ENCODE measurements at places on chromosomes 6 and 20.
A peak's percentile ranks its signal among the peaks of the same experiment; 100 is the strongest.

- DNase-seq, result no peak
Measured at GRCh38 chr20:48003021-48003420, 217.7 kb upstream of the SULF2 start.

DNA sequence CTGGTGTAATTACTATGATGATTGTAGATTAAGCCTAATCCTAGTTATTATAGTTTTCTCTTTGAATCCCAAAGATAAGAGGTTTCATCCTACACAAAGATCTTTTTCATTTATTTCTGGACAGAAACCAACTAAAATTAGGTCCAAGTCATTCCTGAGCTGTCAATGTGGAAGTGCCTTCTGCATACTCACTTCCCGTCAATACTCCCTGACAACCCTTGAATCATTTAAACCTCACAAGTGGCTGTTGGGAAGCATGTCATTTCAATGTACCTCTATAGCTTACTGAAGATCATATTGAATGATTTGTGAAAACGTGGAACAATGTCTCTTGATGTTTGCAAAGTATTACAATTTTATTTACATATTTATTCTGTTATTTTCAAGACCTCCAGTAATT is 274.1 kb downstream of the HACE1 start:
- no peak for DNase-seq

GRCh38 chr6:49401063-49401462 is 62.0 kb downstream of the MMUT start:
- DNase-seq, result no peak

GRCh38 chr20:44810061-44810390 is 320 bp downstream of the RIMS4 start:
- no peak for DNase-seq

DNA sequence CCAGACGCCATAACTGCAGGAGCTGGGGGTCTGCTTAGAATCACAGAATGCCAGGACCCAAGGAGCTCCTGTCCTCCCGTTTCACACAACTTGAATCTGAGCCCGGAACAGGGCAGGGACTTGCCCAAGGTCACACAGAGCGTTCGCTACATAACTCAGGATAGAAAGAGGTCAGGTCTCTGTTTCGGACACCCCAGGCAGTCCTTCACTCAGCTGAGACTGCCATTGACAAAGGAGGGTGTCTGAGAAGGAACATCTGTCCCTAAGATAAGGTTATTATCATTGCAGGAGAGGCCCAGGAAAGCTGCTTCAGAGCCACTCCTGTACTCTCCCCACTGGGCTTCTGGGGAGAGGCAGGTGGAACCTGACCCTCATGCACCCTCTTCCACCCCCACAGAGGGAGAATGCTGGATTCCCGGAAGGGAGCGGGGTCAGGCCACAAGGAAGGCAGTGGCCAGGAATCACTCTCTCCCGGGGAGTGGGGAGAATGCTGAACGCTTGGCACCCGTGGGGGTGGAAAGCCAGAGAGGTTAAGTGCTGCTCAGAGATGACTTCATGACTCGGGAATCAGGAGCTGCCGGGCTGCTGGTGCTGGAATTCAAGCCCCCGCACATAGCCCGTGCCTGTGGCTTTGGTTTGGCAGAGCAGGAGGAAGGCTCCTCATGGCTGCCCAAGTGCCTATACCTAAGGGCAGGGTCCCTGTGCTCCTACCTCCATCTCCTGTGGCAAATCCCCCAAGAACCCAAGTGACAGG is 10.7 kb downstream of the SDC4 start:
- DNase-seq, result peak; percentile 87

DNA sequence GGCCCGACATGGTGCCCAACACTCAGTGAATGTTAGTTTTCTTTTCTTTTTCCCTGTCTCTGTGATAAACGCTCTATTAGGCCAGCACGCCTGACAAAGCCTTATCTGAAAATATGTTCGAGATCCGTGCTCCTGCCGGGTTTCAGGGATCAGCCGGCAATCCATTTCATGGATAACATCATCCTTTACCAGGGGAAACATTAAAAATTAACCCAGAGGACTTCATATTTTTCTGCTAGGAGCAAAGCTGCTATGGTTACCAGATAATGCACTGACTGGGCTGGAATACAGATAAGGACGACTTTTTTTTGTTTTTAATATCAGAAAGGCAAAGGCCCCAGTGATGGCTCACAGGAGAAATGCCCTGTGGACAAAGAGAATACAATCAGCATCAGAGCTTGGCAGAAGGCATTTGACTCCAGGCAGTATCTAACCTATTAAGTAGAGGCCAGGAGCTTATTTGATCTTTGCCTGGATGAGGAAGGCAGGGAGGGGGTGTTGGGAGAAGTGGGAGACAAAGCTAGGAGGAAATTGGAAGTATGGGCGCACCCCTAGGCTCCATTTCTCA is 482.0 kb upstream of the CHD6 start:
- no peak for DNase-seq

GRCh38 chr20:54221996-54222890 is 14.4 kb downstream of the PFDN4 start:
- DNase-seq, result no peak

DNA sequence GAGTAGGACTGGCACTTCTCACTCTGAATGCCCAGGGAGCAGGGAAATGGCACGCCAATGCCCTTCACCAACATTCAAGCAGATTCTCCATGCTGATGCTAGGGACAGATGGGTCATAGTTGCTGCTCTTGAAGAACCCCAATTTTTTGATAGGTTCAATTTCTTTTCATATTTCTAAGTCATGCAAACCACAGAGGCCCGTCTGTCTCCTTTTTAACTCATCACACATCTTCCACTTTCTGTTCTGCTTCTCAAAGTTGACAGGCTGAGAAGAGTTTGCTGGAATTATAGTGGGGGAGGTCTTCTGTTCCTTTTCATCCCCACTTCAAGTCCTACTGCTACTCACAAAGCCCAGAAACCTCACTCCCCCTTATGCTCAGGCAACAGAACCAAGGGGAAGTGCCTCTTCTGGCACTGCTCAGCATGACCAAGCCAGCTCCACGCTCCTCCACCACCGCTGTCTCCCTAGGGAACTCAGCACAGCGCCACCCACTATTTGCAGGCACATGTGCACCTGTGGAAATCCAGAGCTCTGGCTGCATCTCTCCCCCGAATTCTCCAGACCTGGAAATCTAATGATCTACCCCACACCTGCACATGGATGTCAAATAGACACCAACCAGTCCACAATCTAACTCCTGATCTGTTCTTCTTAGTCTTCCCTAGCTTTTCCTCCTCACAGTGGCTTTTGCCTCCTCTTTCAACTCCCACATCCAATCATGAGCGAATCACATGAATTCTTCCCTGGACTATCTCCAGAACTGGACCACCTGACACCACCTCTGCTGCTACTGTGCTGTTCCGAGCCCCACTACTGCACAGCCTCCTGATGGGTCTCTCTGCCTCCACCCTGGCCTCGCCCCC is 10.7 kb downstream of the ZBTB24 start:
- no peak for DNase-seq

GRCh38 chr20:48774696-48775095 is 53.1 kb downstream of the PREX1 start:
- no peak for DNase-seq

GRCh38 chr20:63765082-63765873 is 25.7 kb downstream of the SLC2A4RG start:
- DNase-seq, result no peak

DNA sequence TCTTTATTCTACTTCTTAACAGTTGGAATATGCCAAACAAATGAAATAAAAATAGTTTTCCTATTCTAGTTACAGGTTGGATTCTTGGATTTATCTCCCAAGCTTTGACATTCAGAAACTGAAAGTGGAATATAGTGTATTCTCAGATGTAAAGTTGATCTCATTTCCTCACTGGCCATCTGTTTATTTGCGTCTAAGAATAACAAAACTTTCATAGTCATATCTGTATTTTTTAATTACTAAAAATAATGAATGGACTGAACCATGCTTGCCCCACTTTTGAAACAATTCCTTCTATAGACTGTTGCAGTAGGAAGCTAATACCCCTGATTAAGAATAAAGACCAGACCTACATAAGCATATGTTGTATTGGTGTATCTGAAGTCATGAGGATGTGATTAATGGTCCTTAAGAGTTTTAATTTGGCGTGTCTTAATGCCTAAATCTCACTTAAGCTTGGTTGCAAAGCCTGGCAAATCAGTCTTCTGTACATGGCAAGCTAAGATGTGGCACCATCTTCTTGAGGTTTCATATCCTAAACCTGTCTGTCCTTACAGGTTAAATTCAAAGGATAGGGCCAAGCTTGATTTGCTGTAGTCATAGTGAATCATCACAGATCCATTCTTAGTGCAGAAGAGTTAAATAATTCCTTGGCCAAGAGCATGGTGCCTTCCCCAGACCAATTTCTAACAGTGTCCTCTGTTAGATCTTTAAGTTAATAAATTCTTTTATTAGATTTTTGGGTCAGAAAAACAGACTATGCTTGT is 58.9 kb downstream of the FOXO3 start:
- DNase-seq, result no peak

GRCh38 chr6:139841794-139842215 is 467.4 kb upstream of the CITED2 start:
- DNase-seq, result no peak

- DNase-seq, result peak; percentile 76
Measured at GRCh38 chr6:75094614-75095200, 111.1 kb downstream of the COL12A1 start.

DNA sequence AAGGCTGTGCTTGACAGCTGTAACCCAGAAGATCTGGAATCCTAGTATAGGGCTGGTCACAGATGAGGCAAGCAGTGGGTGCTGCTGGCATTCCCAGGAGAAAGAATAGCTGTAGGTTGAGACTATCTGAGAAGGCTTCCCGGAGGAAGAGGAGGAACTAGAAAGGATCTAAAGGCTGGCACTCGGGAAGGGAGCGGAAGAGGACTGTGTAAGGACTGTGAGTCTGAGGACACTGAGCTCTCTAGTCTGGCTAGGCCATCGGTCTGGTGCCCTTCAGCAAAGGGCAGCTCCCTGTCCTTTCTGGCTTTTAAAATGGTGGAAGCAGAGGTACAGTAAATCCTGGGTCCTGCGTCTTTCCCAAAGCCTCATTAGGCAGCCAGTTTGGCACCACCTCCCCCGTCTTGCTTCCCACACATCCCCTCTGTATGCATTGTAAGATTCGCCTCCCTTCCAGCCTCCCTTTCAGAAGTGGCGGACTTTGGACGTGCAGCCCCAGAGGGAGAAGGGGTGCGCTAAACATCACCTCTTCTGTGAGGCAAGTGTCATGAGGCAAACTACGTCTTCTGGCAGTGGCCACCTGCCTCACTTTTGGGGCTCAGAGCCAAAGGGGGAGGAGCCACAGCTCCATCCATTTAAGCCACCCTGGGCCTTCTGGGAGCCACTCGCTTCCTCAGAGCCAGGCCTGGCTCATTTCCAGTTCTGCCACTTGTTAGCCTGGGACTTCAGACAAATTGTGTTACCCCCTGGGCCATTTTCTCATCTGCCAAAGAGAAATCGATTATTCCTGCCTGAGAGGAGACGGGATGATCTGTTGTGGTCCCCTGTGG is 8.6 kb downstream of the SNPH start:
- DNase-seq, result no peak

- DNase-seq, result no peak
Measured at GRCh38 chr6:166168616-166169548, 1.2 kb upstream of the TBXT start.

- no peak for DNase-seq
Measured at GRCh38 chr6:122389704-122390372, 9.6 kb upstream of the HSF2 start.

DNA sequence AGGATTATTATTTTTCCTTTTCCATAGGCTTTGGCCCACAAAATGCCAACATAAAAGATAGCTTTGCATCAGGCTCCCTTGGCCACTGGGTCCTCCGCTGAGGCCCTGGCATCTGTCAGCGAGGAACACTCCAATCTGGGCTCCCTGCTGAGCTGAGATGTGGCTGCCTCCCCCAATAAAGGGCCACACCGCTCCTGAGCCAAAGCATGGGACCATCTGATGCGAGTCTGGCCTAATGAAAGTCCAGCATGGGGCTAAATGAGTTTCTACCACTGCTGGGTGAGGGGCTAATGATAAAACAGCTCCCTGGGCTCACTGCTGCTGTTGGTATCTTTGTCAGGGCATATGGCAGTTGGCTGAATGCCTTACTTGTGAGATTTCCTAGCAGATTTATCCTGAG is 817.5 kb upstream of the SLC35B3 start:
- no peak for DNase-seq

DNA sequence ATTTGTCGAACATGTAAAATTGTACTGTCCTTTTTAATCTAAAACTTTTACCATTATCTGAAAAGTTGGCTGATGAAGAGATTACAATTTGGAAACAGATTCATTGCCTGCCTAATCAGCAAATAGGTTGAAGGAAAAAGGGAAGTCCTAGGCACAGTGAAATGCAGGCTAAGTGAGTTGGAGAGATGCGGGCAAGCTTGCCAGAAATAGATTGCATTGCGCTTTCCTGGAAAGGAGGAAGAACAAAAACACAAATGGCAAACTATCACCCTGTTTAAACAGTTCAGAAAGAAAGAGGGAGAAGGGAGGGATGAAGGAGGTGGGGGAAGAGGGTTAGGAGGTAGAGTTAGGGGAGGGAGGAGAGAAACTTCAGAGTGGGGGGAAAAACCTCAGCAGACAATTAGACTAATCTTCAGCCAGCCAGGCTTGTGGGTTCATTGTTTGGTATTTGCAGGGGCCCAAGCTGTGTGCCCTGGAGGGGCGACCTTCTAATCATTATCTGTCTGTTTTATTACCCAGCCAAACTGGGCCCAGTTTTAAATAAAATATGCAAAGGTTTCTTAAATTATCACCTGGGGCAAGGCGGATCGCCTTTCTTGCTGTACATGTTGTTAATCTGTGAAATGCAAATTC is 465.2 kb downstream of the TFAP2B start:
- DNase-seq, result no peak

DNA sequence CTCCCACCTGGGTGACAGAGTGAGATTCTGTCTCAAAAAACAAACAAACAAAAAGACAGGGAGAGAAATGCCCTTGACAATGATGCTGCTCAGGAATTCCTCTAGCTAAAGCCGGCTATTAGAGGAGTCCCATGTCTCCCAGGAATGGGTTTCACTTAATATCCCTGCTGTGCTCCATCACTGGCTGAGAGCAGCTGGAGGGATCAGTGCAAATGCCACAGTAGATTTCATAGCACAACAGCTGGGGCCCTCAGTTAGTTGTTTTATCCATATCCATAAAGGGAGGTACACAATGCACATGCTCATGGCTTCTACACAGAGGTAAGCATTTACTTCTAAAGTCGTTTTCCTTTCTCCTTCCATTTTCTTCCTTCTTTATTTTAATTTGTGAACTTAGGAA is 742.0 kb upstream of the POU3F2 start:
- no peak for DNase-seq

GRCh38 chr6:84078335-84078734 is 44.8 kb downstream of the MRAP2 start:
- no peak for DNase-seq

DNA sequence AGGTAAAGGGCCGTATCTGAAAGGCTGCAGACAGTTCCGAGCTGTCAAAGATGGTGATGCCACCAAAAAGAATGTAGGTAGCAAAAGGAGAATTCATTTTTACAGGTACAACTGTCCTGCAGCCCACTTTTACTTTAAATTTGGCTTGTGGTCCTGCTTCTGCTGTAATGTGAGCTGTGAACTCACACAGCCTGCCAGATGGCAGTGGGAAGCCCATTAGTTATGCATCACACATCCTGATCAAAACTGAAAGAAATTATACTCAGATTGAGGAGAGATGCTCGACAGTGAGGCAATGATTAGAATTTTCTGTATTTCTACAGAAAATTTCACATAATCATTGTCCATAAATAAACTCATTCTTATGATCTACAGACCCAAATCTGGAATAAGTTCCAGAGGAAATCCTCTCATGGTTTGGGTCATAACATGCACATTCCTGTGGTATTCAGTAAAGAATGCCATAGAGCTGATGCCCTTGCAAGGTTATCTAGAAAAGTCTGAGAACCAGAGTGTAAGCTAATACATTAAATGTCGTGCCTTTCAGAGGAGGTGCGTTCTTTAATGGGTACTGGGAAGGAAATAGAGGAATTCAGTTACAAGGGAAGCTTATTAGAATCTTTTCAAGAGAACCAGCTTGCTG is 23.9 kb upstream of the E2F3 start:
- peak; percentile 45 for DNase-seq

Data from AG04449 (cell line).